ENCODE measurements at places on chromosomes 1 and 21.

DNA sequence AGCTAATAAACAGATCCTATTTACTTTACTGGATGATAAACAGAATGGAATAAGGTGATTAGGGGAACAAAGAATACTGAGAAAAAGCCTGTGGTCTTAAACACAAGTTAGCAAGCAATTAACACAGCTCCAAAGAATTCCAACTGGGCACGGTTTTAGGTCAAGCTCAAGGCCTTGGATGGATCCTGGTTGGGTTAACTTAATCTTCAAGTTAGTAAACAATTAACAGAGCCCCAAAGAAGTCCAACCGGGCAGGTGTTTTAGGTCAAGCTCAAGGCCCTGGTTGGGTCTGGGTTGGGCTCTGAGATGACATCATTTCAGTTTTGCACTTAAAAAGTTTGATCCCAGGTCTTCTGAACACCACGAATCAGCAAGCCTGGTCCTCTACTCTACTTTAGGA is 1086.3 kb upstream of the TMPRSS15 start:
- no peak for DNase-seq

GRCh38 chr1:94416901-94417727 is 1.1 kb upstream of the ABCD3 start:
- no peak for DNase-seq

DNA sequence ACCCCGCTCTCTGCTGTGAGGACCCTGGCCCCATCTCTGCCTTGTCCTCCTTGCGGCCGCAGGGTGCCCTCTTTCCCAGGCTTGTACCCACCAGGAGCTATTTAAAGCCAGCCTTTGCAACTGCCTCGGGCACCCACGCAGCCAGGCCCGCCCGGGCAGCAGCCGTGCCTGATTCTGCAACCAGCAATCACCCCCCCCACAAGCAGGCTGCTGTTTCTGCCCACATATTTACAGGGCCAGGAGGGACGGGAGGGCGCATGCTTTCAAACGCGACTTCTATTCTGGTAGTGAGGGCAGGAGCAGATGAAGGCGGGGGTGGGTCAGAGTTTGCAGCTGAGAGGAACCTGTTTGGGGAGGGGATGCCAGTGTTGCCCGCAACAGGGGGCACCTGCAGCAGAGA is 13.6 kb downstream of the GABRD start:
- DNase-seq = no peak

- no peak for DNase-seq
Observed at GRCh38 chr1:94071391-94071790, 49.6 kb downstream of the ABCA4 start.

DNA sequence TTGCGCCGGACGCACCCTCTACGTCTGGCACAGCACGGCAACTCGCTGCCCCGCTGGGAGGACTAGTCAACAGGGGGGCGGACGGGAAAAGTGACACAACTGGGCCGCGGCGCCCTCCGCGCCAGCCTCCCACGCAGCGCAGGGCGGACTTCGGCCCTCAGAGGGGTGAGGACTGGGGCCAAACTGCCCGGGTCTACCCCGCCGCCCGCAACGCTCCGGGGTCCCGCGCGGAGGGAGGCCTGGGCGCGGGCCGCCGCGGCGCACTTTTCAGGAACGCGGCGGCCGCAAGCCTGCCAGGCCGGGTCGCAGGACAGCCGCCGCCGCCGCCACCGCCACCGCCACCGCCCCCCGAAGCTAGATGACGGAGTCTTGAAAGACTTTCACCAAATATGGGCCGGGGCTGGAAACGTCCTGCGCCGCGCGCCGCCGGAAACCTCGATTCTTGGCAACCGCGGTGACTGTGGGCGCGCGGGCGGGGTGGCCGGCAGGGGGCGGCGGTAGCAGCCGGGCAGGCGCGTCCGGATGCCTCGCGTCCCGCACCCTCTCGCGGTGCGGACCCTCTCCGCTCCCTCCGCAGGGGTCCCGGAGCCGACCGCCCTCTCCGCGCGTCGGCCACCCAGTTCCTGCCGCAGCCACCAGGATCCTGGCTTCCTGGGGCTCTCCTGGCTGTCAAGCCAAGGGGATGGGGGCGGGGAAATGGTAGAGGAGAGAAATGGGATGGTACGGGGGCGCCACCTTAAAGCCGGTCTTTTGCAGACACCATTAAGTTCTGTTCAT is 3.7 kb upstream of the CCN1 start:
- no peak for DNase-seq

All from CD4-positive, alpha-beta memory T cell (primary cell).